ENCODE measurements at places on chromosomes 7 and 10. TPM values are rescaled to one million over a fixed set of nuclear protein-coding genes. Genes with fewer than 3 reads are reported as not detected.
A peak's percentile ranks its signal among the peaks of the same experiment; 100 is the strongest.

Gene BTBD16
- total RNA-seq = not detected

Gene SLC35G1
- total RNA-seq = 15.4 TPM

Gene EN2
- total RNA-seq = not detected

Gene TACC2
- total RNA-seq = 11.2 TPM

Gene AKR1C3
- 0.75 TPM for total RNA-seq

Gene GIMAP5
- not detected for total RNA-seq

Gene IGF2BP3
- total RNA-seq = 220 TPM

GRCh38 chr10:71035511-71036296 is 147.3 kb upstream of the PCBD1 start:
- no peak overlapping the region for H3K4me3 ChIP-seq
- H3K27ac ChIP-seq = no peak overlapping the region
- no peak for DNase-seq

- no peaks in the 10 kb centered on the region for H3K4me1 ChIP-seq
- no peak overlapping the region for H3K27ac ChIP-seq
- no peak for DNase-seq
- H3K27me3 ChIP-seq = peaks cover 7% of the 10 kb centered on the region
- no peaks in the 10 kb centered on the region for H3K36me3 ChIP-seq
- H3K4me3 ChIP-seq = no peak overlapping the region
These were observed 62.4 kb upstream of the C10orf90 start for GRCh38 chr10:126732868-126733267.

- no peaks in the 10 kb centered on the region for H3K27me3 ChIP-seq
- no peak overlapping the region for H3K4me3 ChIP-seq
- no peak for DNase-seq
- H3K36me3 ChIP-seq = no peaks in the 10 kb centered on the region
These were observed 48.6 kb upstream of the ADO start for GRCh38 chr10:62755662-62756653.

GRCh38 chr7:80453699-80454340 is 58.0 kb downstream of the GNAT3 start:
- H3K27ac ChIP-seq = no peak overlapping the region
- H3K4me1 ChIP-seq = 0 out of 2 replicates have a peak, but pooled peaks cover 6% of the 10 kb centered on the region
- H3K27me3 ChIP-seq = no peaks in the 10 kb centered on the region

- H3K4me1 ChIP-seq = peaks cover 15% of the 10 kb centered on the region
- DNase-seq = no peak
- no peaks in the 10 kb centered on the region for H3K27me3 ChIP-seq
- no peak overlapping the region for H3K4me3 ChIP-seq
- no peak overlapping the region for H3K27ac ChIP-seq
- no peaks in the 10 kb centered on the region for H3K36me3 ChIP-seq
These were observed 115.7 kb upstream of the CACNA2D1 start for GRCh38 chr7:82559193-82559805.

- 0 out of 2 replicates have a peak, but pooled peaks cover 6% of the 10 kb centered on the region for H3K36me3 ChIP-seq
- DNase-seq = no peak
- H3K27ac ChIP-seq = no peak overlapping the region
- H3K27me3 ChIP-seq = no peaks in the 10 kb centered on the region
- no peak overlapping the region for H3K4me3 ChIP-seq
These were observed 38.0 kb downstream of the CYTH3 start for GRCh38 chr7:6234384-6234783.

GRCh38 chr7:105719395-105719794 is 138.1 kb upstream of the EFCAB10 start:
- no peak overlapping the region for H3K4me3 ChIP-seq
- DNase-seq = no peak
- H3K27ac ChIP-seq = no peak overlapping the region

DNA sequence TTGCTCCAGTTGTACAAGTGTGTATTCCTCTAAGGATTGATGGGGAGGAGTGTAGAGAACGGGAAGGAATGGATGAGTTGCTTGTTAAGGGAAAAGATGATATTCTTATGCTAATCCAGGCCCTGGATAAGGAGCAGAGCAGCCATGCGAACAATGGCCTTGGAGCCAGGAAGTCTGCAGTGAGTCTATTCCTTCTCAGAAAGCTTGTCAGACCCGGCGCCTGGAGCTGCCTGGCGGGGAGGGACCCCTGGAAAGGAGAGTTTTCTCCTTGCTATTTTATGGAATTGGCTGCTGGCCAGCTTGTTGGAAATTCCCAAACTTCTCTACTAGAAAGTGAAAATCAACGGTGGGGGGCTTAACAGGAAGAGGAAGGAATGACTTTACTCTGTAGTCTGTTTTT is 89.1 kb downstream of the MMRN2 start:
- H3K27me3 ChIP-seq = no peaks in the 10 kb centered on the region
- H3K27ac ChIP-seq = peak overlapping the region; percentile 74
- H3K4me3 ChIP-seq = no peak overlapping the region

- no peaks in the 10 kb centered on the region for H3K27me3 ChIP-seq
- no peak for DNase-seq
- no peak overlapping the region for H3K27ac ChIP-seq
- H3K36me3 ChIP-seq = no peaks in the 10 kb centered on the region
These were observed 160.9 kb upstream of the CSTF2T start for GRCh38 chr10:51860257-51860656.

- no peaks in the 10 kb centered on the region for H3K4me1 ChIP-seq
- no peaks in the 10 kb centered on the region for H3K36me3 ChIP-seq
- H3K27me3 ChIP-seq = no peaks in the 10 kb centered on the region
- no peak for DNase-seq
- H3K27ac ChIP-seq = no peak overlapping the region
- no peak overlapping the region for H3K4me3 ChIP-seq
These were observed 784.3 kb downstream of the DNAJB9 start for GRCh38 chr7:109354000-109354399.

- H3K4me1 ChIP-seq = peaks cover 19% of the 10 kb centered on the region
- no peaks in the 10 kb centered on the region for H3K36me3 ChIP-seq
- H3K27ac ChIP-seq = peak overlapping the region; percentile 77
- peak; percentile 66 for DNase-seq
- H3K27me3 ChIP-seq = no peaks in the 10 kb centered on the region
- H3K4me3 ChIP-seq = no peak overlapping the region
These were observed 44.9 kb downstream of the AKR1B15 start for GRCh38 chr7:134593530-134594392.

DNA sequence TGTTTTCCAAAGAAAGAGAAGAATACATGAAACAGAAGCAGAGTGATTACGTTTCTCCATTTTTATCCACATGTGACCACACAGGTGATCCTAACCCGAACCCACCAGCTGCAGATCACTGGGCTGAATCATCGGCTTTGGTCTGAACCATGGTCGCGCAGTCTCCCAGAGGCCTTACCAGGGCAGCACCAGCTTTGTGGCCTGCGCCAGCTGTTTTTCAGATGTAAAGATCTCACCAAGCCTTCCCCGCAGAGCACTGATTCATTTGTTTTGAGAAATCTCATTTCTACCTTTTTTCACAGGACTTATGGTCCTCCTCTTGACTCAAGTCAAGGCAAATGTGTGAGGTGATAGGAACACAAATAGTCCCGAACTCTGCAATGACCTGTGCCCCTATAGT is 207.0 kb upstream of the PPP2R2D start:
- no peaks in the 10 kb centered on the region for H3K36me3 ChIP-seq
- no peaks in the 10 kb centered on the region for H3K27me3 ChIP-seq
- no peaks in the 10 kb centered on the region for H3K4me1 ChIP-seq
- H3K4me3 ChIP-seq = no peak overlapping the region

- H3K4me3 ChIP-seq = no peak overlapping the region
- H3K27ac ChIP-seq = no peak overlapping the region
- H3K4me1 ChIP-seq = no peaks in the 10 kb centered on the region
- no peak for DNase-seq
- peaks cover 48% of the 10 kb centered on the region for H3K36me3 ChIP-seq
These were observed 69.8 kb upstream of the KCTD7 start for GRCh38 chr7:66558660-66559465.

GRCh38 chr10:62811159-62811875 is 4.8 kb downstream of the EGR2 start:
- peaks cover 21% of the 10 kb centered on the region for H3K4me1 ChIP-seq
- no peak overlapping the region for H3K4me3 ChIP-seq
- H3K27me3 ChIP-seq = peaks cover 21% of the 10 kb centered on the region

- H3K27ac ChIP-seq = no peak overlapping the region
- H3K36me3 ChIP-seq = no peaks in the 10 kb centered on the region
- no peaks in the 10 kb centered on the region for H3K4me1 ChIP-seq
- no peak overlapping the region for H3K4me3 ChIP-seq
- no peak for DNase-seq
These were observed 622.6 kb upstream of the CELF2 start for GRCh38 chr10:10394933-10395658.

DNA sequence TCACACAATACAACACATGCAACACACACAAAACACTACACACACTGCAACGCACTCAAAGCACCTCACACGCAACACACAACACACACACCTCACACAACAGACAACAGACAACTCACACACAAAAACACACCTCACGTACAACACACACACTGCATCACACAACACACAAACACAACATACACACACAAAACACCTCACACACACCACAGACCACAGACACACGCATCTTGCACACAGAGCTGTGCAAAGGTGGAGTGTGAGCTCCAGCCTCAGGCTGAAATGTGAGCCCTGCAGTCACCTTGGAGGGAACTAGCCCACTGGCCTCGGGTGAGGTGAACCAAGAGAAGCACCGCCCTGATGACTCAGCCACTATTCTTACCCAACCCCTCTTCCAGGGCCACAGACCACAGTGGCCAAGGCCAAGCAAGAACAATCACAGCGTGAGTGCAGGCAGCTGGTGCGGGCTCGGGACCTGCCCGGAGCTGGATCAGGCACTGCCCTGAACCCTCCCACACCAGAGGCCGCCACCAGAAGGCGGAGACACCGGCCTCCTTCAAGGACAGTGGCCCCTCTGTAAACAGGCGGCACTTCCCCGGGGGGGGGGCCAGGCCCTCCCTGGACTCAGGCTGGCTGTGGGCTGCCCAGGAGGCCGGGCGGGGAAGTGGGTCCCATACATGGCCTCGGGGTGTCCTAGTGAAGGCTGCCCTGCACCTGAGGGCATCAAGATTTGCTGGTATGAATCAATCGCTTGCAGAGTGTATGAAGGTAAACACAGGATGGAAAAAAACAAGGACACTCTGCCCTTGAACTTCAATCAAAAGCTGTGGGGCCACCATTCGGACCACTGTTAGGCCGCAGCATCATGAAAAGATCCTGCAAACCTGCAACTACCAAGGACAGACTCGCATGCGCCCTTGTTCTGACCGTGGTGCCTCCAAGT is 106.7 kb downstream of the TNS3 start:
- DNase-seq = peak; percentile 86
- H3K36me3 ChIP-seq = peaks cover 63% of the 10 kb centered on the region

DNA sequence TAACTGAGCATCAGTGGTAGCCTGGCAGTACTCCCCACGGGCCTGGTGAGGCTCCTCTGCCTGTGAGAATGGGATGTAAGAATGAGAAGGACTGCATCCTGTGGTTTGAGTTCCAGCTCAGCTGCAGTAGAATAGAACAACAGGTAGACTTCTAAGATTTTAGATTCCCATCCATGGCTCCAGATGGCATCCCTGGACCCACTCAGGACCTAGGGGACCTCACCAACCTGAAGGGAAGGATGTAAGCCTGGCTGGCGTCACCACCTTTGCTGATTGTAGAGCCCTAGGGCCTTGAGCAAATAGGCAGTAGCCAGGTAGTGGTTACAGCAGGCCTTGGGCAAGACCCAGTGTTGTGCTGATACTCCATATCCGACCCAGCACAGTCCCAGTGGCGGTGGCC is 9.6 kb upstream of the AOC1 start:
- peak; percentile 16 for DNase-seq
- H3K4me1 ChIP-seq = no peaks in the 10 kb centered on the region
- no peak overlapping the region for H3K4me3 ChIP-seq
- no peak overlapping the region for H3K27ac ChIP-seq
- H3K27me3 ChIP-seq = peaks cover 13% of the 10 kb centered on the region
- H3K36me3 ChIP-seq = no peaks in the 10 kb centered on the region

DNA sequence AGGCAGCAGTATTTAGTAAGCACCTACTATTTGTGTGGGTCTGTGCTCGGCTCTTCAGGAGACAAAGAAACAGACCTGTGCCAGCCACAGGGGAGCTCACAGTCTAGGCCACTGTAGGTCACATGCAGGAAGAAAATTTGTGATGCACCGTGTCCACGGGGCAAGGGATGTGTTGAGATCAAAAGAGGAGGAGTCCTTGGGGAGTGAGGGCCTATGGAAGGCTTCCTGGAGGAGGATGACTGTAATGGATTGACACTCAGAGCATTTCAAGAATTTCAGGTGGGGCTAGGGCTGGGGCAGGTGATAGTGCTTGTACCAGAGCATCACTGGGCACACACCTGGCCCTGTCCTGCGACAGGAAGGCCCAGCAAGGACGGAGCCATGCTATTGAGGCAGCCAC is 102.7 kb downstream of the ZMIZ1 start:
- H3K4me3 ChIP-seq = no peak overlapping the region
- no peak for DNase-seq
- H3K27ac ChIP-seq = no peak overlapping the region
- H3K36me3 ChIP-seq = peaks cover 77% of the 10 kb centered on the region
- H3K27me3 ChIP-seq = no peaks in the 10 kb centered on the region

DNA sequence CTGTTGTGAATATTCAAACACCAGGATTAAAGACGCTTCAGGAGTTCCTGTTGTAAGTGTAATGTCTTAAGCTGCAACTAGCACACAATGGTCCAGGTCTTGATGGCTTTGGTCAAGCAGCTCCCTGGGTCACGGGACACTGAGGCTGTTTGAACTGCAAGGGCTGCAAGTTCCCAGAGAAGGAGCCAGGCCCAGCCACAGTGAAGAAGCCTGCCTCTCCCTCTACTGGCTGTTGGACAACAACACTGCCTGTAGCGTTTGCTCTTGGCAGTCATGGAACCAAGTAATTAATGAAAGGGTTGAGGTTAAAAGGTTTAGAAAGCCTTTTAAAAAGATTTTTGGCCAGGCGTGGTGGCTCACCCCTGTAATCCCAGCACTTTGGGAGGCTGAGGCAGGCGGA is 31.9 kb upstream of the GUSB start:
- no peaks in the 10 kb centered on the region for H3K27me3 ChIP-seq
- H3K4me3 ChIP-seq = no peak overlapping the region
- DNase-seq = peak; percentile 33

- no peak overlapping the region for H3K27ac ChIP-seq
- DNase-seq = no peak
- no peaks in the 10 kb centered on the region for H3K36me3 ChIP-seq
- no peaks in the 10 kb centered on the region for H3K4me1 ChIP-seq
- 0 out of 2 replicates have a peak, but pooled peaks cover 3% of the 10 kb centered on the region for H3K27me3 ChIP-seq
- H3K4me3 ChIP-seq = no peak overlapping the region
These were observed 351.4 kb upstream of the NPVF start for GRCh38 chr7:25579778-25580075.

- peak; percentile 90 for DNase-seq
- no peak overlapping the region for H3K4me3 ChIP-seq
- peaks cover 54% of the 10 kb centered on the region for H3K36me3 ChIP-seq
- H3K27ac ChIP-seq = peak overlapping the region; percentile 85
These were observed 73.8 kb downstream of the CUL1 start for GRCh38 chr7:148772297-148773089.

Measured in SJSA1 (cell line).